ENCODE measurements at places on chromosomes 1 and 21.
A peak's percentile ranks its signal among the peaks of the same experiment; 100 is the strongest.

- no peak for DNase-seq
Observed at GRCh38 chr1:66134004-66134403, 341.3 kb downstream of the PDE4B start.

- DNase-seq, result no peak
Observed at GRCh38 chr21:45709173-45709572, 65.6 kb downstream of the PCBP3 start.

- no peak for DNase-seq
Observed at GRCh38 chr1:100322436-100323211, 29.7 kb upstream of the CDC14A start.

GRCh38 chr1:32099426-32099825, 8.4 kb upstream of the KPNA6 start:
- no peak for DNase-seq

DNA sequence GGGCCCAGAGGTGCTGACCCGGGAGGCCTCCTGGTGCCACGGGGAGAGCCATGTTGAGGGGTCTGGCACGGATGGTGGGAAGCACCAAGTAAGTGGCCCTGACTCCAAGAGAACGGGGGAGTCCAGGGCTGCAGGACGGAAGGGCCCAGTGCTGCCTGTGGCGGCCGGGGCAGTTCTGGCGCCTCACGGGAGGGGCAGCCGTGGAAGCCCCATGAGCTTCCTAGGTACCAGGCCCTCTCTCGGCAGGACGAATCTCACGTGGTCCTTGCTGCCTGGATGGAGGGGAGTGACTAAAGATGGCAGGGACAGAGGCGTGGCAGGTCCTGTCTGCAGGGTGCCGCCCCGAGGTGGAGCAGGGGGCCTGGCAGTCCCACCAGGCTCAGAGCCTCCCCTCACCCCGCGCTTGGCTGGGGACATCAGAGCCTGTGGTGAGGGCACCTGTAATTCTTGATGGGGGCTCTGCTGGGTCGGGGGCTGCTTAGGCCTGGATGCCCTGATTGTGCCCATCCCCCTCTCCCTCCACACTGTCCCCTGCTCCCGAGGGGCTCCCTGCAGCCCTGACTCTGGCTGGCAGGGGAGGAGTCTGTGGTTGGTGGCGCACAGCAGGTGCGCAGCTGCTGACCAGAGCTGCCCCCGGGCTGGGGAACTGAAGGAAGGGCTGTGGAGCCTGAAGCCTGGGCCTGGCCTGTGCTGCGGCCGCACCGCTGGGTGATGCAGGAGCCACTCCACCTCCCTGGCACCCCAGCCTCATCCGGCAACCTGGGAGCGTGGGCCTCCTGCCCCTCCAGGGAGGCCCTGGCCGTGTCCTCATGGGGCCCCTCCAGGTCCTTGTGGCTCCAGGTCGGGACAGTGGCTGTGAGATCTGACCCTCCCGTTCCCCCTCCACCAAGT, 31.4 kb downstream of the POFUT2 start:
- no peak for DNase-seq

DNA sequence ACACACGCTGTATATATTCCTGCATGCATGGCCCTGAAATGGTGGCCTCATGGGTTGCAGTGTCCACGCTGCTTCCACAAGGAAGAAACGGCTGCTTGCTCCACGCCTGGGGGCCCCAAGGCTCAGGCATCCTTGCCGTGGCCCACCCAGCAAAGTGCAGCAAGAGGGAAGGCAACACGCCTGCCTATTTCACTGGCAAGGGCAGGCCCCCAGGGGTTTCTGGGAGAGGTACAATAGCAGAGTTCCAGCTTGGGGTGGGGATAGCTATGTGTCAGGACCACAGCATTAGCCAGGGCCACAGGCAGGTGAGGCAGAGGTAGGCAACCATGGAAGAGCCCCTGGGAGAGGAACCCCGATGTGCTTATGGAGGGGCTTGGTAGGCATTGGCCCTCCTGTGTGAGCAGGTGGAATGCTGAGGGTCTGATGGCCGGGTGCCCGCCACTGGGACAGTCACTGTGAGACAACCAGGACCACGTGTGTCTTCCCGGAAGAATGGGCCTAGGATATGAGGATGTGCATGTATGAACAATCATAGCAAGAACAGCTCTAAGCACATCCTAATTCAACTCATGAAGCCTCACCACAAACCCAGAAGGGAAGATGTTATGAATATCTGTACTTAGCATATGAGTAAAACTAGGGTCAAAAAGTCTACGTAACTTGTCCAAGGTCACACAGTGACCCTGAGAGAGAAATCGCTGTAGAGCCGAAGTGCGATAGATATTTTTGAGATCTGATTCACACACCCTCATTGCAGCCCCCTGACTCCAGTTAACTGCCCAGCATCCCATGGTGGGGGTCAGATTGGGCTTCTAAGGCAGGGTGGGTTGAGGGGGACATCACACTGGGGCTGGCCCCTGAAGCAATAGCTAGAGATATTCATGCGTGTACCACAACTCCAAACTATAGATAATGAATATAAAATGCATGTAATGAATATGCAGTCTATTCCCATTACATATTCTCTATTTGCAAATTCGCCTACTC, 11.8 kb downstream of the TFF2 start:
- no peak for DNase-seq

GRCh38 chr1:23979387-23979880, 693 bp downstream of the SRSF10 start:
- no peak for DNase-seq

DNA sequence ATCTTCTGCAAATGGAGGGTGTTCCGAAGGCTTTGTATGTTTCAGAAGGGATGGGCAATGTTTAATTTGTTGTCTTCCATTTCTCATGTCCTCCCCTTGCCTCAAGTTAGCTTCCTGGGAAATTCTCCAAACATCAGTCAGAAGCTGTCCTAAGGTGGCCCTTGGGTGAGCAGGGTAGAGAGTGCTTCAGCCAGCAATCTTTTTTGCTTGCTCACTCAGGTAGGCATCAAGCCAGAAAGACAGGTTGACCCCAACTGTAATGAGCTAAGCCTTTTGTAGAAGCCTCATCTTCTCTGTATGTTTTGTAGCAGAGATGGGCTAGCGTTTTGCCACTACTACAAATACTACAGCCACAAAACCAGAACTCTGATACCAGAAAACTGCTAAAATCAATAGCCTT, 321.5 kb upstream of the FAM78B start:
- DNase-seq, result no peak

DNA sequence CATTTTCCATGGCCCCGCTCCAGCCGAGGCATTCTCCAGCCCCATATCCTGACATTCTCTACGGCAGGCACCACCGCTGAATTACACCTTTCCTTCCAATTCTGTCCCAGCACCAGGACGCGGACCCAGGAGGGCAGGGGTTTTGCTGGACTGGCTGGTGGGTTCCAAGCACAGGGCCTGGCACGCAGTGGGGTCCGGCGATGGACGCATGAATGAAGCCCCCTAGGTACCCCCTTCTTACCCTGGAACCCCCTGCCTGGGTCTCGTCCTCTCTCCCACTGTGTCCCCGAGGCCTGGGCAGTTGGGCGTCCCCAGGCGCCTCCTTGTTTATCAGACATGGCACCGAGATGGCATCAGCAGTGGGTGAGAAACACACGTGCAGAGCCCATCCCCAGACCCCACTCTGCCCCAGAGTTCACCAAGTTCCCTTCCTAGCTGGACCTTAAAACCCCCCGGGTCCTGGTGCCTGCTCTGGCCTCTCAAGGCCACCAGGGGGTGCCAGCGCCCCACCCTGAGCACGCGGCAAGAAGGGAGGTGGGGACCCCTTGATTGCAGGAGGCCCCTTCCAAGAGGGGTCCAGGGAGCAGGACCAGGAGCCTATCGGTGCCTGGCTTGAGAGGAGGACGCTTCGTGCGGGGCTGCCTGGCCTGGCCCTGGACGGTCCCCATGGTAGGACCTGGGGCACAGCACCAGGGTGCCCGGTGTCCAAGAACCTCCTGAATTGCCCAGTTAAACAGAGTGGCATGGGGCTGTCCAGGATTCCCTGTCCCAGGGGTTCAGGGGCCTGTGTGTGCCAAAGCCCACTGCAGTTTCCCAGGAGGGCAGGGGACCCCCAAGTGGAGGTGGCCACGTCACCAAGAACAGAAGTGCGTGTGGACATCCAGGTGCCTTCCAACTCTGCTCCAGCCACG, 46.1 kb downstream of the MEGF6 start:
- peak; percentile 63 for DNase-seq

DNA sequence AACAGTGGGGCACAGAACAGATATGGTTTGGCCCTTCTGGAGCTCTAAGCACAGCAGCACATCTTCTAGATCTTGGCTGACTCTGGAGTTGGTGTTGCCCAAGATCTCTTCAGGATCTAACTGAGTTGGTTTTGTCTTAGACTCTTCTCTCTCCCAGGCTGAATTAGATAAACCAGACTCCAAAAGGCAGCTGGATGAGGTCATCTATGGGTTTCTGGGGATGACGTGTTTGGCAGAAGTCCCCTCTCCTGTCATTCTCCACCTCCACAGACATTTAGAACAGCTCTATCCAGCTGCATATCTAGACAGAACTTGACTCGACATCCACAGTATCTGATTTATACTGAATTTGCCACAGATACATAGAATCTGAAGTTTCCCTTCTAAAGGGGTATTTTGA, 75.3 kb downstream of the ST6GALNAC5 start:
- DNase-seq, result no peak

DNA sequence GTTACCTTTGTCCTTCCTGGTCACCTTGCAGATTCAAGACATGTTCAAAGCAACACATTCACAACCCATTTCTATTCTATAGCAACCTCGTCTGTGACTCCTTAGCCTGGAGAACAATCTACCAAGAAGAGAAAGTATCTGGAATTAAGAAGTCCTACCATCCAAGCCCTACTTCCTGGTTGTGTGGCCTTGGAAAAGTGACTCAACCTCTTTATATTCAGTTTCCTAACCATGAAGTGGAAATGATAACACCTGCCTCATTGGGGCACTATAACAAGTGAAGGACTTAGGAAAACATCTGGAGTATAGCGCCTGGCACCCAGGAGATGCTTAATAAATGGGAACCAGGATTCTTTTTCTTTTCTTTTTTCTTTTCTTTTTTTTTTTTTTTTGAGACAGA, 36.5 kb upstream of the SRRM1 start:
- no peak for DNase-seq

DNA sequence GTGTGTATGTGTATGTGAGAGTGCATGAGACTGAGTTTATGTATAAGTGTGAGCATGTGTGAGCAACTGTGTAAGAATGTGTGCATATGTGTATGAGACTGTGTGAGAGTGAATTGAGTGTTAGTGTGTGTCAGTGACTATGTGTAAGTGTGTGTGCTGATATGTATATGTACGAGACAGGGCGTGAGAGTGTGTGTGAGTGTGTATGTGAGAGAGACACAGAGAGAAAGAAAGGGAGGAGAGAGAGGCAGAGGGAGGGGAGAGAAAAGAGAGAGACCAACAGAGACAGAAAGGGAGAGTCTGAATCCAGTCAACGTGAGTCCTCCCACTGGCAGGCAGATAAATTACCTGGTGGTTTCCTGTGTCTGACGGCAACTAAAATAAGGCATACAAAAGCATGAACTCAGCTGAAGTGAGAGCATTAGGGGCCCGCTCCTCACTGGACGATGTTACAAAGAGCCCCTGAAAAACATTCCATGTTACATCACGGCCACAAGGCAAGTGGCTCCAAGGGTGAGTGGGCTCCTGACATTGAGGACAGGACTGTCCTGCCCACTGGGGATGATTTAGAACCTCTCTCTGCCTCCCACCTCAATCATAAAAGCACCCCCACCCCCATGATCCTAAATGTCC, 66.6 kb upstream of the TIAM1 start:
- peak; percentile 33 for DNase-seq

DNA sequence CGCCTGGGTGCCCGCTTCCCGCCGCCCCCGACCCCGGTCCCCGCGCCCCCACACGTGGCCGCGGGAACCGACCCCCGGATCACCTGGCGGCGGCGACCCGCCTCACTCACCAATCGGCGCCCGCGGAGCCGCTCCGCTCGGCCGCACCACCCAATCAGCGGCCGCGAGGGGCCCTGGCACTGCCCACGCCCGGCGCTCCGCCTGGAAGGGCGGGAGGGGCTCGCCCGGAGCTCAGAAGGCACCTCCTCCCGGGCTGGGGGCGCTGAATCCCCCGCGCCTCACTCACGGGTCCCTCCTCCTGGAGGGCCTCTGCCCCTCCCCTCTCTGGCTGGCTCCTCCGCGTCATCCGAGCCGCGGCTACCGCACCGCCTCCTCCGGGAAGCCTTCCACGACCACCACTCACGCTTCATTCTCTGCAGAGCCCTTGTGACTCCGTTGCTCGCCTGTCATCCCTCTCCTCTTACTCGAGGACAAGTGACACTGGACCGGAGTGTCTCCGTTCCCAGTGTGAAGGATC, 374 bp downstream of the SH2D5 start:
- DNase-seq, result peak; percentile 83

- DNase-seq, result no peak
Observed at GRCh38 chr1:218478336-218478735, 133.2 kb downstream of the TGFB2 start.

DNA sequence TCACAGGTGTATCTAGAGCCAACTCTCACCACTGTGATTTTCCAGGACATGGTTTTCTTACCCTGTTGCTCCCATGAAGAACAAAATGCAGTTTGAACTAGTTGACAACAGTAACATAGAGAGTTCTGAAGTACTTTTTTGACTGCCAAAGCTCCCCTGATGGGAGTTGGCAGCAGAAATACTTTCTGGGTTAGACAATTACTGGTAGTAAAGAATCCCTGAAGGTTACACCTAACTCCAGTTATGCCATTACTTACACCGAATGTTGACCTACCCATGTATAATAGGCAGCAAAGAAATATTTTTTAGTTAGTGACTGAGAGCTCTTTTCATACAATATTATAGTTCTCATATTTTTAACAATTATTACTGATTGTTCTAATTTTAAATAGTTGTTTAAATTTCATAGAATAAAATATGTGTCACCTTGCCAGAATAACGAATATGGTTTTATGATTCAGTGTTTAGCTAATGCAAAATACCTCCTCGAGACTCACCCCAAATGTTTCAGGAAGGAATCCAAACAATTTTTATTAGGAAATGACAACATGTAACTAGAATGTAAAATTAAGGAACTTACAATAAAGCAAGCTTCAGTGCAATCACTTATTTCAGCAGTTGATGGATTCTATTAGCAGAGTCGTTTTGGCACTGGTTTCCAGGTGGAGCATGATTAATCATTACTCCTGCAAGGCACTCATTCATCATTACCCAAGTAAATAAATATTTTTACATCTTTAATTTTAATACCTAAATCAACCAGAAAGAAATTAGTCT, 237.6 kb downstream of the MRPL39 start:
- no peak for DNase-seq
